ENCODE measurements at places on chromosomes 4 and X.

- no peak for DNase-seq
These were observed 158.8 kb downstream of the RBM46 start for GRCh38 chr4:154939851-154940250.

GRCh38 chr4:184310171-184310567 is 92.5 kb upstream of the ENPP6 start:
- DNase-seq = no peak

DNA sequence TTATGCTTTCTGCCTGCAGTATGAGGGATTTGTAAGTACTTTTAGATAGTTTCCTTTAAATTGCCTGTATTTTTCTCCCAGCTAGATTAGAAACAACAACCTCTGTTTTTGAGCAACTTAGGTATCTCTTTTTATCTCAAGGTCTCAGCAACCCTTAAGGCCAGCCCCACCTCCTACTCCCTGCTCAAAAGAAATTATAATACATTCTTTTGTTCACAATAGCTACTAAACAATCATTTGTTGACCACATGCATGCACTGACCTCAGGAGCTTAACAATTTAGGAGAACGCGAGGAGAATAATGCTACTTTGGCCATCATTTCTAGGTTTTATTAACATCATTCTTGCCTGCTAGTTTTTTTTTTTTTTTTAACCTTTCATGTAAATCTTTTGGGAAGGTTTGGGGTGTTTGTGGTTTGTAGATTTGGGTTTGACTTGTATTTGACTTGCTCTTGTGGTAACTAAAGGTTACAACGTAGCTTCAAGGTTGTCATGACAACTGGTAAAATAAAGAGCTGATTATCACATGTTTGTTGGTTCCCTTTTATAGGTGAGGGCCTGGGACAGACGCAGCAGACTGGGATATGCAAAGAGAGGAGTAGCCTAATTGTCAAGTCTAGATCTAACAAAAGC is 145.4 kb upstream of the PLAC1 start:
- no peak for DNase-seq

- no peak for DNase-seq
These were observed 156.3 kb downstream of the SOWAHB start for GRCh38 chr4:76741663-76742020.

GRCh38 chrX:128457674-128458073 is 405.5 kb upstream of the ACTRT1 start:
- no peak for DNase-seq

DNA sequence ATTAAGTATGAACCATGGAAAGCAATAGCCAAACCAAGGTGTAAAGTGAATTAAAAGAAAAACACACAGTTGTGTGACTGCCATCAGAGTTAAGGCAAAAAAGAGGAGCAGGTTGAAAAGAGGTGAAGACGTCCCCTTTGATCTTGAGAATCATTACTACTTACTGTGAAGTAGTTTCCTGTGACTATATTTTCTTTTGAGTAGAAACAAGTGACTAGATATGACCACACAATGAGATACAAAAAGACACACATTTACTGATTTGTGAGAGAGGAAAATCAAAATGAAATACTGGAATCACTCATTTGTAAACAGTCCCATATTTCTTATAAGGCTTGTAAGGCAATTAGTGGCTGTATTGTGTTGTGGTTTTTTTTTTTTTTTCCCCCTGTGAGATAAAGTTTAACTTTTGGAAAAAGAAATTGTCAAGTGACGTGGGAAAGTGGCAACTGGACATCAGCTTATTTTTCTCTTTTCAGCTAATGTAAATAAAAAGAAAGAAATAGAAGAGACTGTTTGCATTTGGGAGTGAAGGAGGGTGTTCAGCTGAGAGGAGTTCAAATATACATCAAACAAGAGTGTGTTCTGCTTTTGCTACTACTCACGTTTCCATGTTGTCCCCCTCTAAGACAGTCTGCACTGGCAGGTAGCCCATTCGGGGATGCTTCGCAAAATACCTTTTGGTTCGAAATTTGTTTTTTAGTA is 106.4 kb upstream of the FTHL17 start:
- no peak for DNase-seq

GRCh38 chr4:104421566-104421965 is 73.1 kb downstream of the CXXC4 start:
- no peak for DNase-seq

DNA sequence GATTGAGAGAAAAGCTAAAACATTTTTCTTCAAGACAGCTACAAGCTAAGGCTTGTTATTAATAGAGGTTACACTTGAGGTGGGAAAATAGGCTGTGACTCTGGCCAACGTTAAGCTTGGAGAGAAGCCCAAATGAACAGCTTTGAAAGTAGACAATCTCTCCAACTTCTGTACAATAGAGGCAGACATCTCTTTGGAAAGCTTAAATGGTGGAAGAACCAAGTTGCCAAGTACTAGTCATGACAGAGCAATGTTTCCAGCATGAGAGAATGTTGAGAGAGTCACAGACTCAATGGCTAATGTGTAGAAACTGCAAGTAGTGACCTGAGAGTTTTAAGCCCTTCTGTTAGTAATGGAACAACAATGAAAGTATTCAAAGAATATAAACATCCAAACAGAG is 298.1 kb downstream of the INPP4B start:
- DNase-seq = no peak

DNA sequence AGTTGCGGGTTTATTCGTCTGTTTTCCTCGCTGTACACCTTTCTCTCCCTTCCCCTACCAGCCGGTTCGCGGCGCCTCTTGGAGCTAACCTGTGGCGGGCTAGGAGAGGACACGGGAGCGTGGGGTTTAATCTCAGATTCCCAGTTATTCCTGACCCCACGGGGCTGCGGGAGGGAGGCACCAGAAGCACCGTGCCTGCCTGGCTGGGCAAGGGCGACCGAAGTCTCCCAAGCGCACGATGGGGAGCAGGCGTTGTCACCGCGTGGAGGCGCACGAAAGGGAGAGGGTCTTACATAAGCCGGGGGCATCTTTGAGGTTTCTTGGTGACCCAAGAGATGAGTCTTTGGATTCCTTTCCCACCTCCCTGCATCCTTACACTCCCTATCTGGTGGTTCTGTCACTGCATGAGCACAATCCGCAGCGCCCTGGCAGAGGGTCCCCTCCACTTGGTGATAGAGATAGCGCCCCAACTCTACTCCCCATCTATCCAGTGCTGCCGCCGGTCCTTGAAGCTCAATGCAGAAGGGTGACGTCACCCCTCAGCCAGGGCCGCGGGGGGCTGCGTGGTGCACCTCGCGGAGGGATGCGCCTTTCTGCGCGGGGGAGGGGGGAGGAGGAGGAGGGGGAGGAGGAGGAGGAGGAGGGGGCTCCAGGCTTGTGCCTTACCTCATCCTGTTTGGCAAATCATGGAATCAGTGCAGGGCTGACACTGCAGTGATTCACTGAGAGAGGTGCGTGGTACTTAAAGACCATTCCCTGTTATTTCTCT is 793 bp downstream of the TSPAN7 start:
- no peak for DNase-seq

GRCh38 chr4:89356086-89356485 is 48.5 kb upstream of the GPRIN3 start:
- no peak for DNase-seq

DNA sequence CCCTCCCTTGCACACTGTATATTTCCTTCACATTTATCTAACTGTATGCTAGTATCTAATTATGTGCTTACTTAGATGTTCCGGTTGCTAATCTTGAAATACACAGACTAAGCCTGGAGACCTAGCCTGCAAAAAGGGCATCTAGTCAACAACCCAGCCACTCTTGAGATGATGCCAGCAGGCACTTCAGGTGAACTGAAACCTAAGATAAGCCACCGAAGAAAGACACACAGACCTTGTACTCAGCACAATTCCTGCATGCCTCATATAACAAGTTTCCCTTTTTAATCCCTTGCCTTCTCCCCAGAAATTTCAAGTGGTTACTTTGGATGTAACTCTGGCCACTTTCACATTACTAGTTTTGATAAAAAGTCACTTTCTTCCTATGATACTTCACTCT is 2506.6 kb downstream of the ARAP2 start:
- no peak for DNase-seq

GRCh38 chr4:2256156-2256731 is 5.7 kb downstream of the MXD4 start:
- no peak for DNase-seq

DNA sequence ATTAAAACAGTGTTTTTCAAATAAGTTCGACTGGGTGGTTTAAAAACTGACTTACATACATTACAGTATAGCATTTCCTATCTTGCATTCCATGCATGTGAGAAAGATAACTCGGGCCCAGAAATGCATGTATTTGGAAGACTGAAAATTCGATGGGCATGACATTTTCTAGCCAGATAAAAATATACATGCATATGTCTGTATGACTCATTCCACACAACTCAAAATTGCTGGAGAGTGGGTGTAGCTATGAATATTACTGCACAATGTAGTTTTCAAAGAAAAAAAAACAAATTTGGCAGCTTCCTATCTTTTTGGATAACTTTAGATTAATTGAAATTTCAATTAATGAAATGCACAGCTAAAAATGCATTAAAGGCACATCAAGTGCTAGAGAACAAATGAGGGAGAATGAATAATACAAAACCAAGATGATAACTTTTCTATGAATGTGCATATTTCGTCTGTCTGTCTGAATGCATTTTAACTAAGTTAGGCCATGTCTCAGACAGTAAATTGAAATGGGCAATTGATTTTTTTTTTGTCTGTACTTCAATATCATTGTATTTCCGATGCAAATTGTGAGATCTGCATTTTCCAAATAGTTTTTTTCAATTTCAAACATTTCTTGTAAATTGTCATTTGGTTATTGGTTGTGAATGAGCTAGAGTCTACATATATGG is 54.5 kb upstream of the GABRA2 start:
- DNase-seq = no peak

- DNase-seq = no peak
These were observed 53.2 kb downstream of the MAML3 start for GRCh38 chr4:140100771-140101170.

DNA sequence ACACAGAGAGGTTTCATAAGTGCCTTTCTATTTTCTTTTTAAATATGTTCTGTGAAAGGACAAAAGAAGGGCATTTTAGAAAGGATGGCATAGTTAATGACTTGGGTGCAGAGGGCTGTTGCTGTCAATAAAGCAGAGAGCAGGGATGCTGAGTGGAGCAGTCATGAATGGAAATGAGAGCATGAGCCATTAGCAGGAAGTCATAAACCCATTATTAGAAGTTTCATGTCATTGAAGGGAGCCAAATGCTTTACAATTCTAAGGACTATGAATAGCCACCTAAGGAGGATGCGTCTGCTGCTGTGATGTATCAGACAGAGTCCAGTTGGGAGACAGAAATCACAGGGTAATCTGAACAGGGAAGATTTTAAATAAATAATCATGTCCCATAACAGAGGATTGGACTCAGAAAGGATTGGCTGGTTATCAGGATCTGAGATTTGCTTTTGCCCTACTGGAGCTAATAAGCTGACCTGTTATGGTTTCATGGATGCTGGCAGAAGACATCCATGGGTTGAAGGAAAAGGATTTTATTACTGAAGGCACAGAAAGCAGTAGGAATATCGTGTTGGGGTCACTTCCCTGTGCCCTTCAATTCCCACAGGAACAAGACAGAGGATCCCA is 47.5 kb upstream of the WDR19 start:
- DNase-seq = no peak

GRCh38 chr4:118964891-118965411 is 76.3 kb downstream of the SYNPO2 start:
- DNase-seq = no peak

Measured in stimulated activated CD8-positive, alpha-beta memory T cell treated with anti-CD3 and anti-CD28 coated beads, Interleukin-15, amount 100 ng/mL, for 24 hours (primary cell).